ENCODE measurements at places on chromosomes 7 and 10.
A peak's percentile ranks its signal among the peaks of the same experiment; 100 is the strongest.

DNA sequence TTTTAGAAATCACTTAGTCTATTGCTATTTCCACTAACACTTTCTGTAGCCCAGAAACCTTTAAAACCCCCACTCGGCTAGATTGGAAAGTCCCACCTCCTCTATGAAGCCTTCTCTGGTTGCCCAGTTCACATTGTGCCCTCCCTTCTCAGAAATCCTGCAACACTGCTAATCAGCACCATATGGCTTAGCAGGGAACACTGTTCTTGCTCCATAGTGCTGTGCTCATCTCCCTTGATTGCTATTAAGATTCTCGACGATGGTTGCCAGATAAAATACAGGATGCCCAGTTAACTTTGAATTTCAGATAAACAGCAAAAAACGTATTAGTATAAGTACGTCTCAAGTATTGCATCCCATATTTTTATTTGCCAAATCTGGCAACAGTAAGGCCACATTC is 40.1 kb upstream of the XPNPEP1 start:
- no peak for DNase-seq

DNA sequence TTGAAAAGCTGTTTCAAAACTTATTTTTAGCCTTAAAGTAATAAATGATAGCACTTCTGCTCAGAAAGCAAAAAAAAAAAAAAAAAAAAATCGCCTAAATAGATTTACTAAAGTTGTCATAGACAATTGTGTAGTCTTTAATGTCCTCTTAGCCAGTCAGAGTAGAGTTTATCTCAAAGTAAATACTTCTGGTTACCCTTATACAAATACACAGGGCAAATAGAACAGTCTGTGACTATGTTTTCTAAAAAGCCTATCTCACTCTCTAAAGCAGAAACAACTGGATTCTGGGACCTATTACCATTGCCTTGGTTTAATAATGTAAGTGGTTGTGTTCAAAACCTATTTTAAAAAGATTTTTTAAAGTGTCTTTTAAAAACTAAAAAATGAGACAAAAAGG is 156.2 kb upstream of the THSD7A start:
- no peak for DNase-seq

DNA sequence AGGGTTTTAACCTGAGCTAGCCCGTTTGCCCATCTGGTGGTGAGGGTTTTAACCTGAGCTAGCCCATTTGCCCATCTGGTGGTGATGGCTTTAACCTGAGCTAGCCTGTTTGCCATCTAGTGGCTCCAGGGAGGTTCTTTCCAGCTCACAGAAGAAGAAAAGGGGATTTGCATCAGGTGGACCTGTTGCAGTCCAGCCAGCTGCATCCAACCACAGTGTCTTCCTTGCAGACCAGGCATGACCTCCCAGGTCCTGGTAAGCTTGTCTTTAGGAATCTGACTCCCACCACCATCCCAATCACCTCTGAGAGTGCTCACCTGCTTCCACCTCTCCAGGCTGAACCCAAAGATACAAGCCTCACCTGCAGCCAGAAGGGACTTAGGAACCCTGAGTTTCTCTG is 62.4 kb upstream of the EMX2 start:
- no peak for DNase-seq

- peak; percentile 51 for DNase-seq
Measured at GRCh38 chr10:14247377-14248116, 83.2 kb downstream of the FRMD4A start.

DNA sequence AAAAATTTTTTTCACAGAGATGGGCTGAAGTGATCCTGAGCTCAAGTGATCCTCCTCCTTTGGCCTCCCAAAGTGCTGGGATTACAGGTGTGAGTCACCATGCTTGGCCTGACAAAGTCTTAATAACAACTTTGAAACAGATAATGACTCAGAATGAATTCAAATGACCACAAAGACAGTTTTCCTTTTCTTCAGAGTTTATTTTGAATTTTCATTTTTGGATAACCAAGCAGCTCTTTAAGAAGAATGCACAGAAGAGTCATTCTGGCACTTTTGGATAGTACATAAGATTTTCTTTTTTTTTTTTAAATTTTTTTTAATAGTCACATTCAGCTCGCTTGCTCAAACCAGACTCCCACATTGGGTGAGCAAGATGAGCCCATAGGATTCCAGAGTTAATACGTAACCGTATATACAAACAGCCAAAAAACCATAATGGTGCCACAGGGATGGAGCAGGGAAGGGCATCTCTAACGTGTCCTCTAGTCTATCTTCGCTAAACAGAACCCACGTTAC is 43.0 kb upstream of the NMT2 start:
- no peak for DNase-seq

All from right hindlimb (tissue), 1 donor.